ENCODE measurements at places on chromosomes 11 and 22.

GRCh38 chr22:27576815-27577573 is 224.6 kb downstream of the MN1 start:
- DNase-seq = no peak

DNA sequence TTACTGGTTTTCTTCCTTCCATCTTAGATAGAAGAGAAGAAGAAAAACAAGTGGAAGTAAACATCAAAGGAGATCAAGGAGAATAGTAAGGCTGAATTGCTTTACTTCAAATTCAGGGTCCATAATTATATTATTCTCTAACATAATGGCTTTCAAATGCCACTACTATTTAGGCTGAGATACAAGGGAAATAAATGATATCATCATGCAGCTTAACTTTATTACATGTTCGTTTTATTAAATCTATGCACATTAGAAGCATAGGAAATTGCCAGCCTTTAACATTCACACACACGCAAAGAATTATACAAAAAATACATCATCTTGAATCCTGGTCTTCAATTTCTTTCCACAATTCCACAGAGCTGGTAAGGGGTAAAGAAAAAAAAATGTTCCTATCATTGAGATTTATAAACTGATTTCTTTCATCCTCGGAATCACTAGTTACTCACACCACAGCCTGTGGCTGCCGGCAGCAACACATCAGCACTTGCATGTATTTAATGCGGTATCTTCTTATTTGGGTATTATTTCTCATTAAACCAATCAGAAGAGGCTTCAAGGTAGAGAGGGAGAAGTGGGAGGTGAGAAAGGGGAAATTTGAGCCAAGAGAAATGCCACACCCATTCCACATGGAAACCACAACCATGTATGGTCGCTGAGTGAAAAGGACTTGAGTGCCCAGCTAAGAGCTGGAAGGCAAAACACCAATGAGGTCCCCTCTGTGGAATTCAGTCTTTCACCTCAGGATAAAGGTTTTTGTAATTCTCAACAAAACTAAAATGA is 26.3 kb downstream of the SYTL2 start:
- no peak for DNase-seq

DNA sequence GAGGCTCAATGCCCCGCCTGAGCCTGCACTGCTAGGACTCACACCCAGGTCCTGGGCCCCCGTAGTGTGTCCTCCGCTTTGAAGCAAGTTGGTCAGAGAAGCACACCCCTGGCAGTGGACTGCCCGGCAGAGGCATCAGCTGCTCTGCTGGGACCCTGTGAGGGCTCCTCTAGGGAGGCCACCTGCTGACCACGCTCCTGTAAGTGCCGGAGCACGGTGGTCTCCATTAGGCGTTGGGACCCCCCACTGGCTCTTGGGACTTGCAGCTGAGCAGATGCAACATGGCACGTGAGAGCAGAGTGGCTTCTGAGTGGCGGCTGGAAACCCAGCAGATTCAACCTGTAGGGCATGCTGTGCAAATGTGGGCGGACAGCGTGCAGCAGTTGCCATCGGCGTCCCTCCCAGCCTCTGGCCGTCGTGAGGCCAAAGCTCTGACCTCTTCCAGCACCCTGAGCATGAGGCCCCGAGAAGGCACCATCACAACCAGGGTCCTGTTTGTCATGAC is 16.9 kb downstream of the MRGPRG start:
- no peak for DNase-seq

DNA sequence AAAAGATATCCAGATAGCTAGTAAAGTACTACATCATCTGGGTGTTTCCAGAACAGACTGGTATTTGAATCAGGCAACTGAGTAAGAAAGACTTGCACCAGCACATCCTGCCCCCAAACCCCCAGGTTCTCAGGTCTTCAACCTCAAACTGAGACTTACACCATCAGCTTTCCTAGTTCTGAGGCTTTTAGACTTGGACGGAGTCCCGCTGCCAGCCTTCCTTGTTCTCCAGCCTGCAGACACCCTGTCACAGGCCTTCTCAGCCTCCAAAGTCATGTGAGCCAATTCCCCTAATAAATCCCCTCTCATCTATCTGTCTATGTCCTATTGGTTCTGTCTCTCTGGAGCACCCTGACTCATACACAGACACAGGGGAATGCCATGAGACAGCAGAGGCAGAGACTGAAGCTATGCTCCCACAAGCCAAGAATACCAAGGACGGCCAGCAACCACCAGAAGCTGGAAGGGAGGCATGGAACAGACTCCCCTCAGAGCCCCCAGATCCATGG is 10.9 kb downstream of the SMCO4 start:
- no peak for DNase-seq

GRCh38 chr22:19085233-19085718 is 36.9 kb downstream of the DGCR2 start:
- DNase-seq = no peak

GRCh38 chr11:2100361-2101170 is 38.6 kb downstream of the IGF2 start:
- DNase-seq = no peak

DNA sequence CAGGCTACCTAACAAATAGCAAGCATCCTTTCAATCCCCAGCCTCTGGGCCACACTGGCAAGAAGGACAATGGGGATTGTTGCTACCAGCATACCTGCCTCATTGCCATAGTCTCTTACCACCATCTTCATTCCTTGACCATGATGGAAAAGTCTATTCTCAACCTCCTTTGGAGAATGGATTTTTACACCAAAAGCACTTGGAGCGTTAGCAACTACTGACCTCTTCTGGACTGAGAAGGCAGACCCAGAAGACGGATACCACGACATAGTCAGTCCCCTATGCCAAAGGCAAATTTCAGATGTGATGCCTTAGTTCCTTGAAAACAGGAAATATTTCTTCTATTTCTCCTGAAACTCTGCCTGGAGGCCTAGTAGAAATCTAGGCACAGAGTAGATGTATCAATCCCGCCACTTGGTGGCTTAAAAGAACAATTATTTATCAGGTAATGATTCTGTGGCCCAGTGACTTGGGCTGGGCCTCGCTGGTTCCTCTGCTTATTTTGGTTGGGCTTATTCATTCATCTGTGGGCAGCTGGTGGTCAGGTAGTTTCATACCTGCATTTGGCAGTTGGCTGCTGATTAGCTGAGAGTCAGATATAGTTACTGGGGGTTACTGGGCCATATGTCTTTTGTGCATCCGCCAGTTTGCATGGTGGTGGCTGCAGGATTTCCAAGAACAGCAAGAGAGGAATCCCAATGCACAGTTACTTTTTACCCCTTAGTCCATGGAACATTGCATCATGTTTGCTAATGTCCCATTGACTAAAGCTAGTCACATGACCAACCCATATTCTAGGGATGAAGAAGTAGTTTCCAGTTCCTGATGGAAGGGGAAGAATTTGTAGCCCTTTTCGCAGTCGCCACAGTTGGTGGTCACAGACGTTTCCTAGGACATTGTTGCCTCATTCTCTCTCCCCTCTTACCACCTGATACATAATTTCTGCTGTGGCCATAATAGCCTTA is 75.2 kb downstream of the DHCR7 start:
- no peak for DNase-seq

DNA sequence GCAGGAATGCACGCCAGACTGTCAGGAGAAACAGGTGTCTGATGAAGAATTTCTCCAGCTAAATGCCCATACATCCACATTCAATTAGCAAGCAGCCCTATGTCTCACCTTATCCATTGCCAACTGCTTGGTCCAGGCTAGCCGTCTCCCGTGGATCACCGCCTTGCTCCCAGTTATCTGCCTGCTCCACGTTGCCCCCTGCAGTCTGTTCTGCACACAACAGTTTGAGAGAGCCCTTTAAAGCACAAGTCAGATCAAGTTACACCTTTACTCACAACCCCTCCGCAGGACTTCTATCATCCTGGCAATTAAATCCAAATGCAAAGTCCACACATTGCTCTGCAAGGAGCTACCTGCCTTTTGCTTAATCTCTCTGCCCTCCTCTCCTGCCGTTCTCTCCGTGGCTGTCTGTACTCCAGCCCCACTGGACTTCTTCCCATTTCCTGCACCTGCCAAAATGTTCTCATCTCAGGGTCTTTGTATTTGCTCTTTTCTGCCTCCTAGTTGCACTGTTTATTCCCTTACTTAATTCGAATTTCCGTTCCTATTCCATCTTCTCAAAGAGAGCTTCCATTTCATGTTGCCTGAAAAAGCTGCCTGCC is 185.3 kb upstream of the LARGE1 start:
- no peak for DNase-seq

DNA sequence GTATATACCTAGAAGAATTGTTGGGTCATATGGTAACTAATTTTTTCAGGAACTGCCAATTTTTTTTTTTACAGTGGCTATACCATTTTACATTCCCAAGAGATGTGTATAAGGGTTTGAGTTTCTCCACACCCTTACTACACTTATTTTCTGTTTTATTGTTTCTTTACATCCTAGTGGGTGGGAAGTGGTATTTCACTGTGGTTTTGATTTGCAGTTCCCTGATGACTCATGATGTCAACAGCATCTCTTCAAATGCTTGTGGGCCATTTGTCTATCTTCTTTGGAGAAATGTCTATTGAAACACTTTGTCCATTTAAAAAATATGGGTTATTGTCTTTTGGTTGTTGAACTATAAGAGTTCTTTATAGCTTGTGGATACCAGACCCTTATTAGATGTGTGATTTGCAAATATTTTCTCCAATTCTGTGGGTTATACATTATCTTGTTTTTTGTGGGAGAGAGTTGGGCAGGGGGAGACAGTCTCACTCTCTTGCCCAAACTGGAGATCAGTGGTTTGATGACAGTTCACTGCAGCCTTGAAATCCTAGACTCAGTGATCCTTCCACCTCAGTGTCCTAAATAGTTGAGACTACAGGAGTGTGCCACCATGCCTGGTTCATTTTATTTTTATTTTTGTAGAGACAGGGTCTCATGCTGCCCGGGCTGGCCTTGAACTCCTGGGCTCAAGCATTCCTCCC is 30.3 kb upstream of the PISD start:
- no peak for DNase-seq

DNA sequence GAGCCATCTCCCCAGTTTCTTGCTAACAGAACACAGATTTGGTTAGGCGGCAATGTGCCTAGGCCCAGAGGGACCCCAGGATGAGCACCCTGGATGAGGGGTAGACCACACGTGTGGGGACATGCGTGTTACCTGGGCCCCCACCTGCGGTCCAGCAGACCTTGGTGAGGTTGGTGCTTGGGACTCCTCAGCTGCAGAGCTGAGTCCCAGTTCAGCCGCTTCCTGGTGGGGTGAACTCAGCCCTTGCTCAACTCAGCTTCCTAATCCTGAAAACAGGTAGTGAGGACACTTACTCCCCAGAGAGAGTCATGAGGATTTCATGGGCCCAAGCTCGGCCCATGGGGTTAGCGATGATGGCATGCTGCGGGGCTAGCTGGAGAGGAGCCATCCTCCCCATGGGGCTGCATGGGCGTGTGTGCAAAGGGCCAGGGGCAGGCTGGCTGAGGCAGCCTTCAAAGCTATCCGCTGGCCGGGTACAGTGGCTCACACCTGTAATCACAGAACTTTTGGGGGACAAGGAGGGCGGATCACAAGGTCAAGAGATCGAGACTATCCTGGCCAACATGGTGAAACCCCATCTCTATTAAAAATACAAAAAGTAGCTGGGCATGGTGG is 46.9 kb upstream of the SHISAL1 start:
- DNase-seq = no peak

GRCh38 chr11:15893080-15893492 is 463.3 kb downstream of the SOX6 start:
- no peak for DNase-seq

DNA sequence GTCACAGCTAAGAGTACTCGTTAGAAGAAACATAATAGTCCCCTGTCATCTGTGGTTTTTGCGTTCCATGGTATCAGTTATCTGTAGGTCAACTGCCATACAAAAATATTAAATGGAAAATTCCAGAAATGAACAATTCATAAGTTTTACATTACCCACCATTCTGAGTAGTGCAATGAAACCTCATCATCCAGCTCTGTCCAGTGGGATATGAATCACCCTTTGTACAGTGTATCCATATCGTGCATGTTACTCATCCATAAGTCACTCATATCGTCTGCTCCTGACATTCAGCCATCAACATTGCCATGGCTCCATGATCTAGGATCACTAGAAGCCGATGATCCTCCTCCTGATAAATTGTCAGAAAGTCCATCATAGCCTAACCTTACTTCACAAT is 174.9 kb upstream of the C11orf87 start:
- DNase-seq = no peak

- no peak for DNase-seq
These were observed 581.7 kb upstream of the B3GAT1 start for GRCh38 chr11:134993691-134994243.

DNA sequence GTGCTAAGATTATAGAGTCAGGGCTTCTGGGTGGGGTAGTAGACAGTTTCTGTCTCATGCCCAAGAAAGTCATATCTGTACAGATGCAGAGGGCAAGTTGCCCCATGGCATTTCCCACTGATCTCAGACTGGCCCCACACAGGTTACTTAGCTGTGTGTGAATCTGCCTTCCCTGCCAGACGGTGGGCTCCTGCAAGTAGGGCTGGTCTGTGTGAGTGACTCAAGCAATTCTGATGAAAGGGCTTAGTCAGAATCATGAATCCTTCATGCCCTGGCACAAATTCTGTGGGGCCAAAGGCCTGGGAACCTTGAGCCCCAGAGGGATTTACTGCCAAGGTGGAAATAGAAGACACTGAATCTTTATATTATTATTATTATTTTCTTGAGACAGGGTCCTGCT is 30.4 kb downstream of the USH1C start:
- no peak for DNase-seq

- DNase-seq = no peak
These were observed 12.6 kb downstream of the RRAS2 start for GRCh38 chr11:14346303-14346955.

DNA sequence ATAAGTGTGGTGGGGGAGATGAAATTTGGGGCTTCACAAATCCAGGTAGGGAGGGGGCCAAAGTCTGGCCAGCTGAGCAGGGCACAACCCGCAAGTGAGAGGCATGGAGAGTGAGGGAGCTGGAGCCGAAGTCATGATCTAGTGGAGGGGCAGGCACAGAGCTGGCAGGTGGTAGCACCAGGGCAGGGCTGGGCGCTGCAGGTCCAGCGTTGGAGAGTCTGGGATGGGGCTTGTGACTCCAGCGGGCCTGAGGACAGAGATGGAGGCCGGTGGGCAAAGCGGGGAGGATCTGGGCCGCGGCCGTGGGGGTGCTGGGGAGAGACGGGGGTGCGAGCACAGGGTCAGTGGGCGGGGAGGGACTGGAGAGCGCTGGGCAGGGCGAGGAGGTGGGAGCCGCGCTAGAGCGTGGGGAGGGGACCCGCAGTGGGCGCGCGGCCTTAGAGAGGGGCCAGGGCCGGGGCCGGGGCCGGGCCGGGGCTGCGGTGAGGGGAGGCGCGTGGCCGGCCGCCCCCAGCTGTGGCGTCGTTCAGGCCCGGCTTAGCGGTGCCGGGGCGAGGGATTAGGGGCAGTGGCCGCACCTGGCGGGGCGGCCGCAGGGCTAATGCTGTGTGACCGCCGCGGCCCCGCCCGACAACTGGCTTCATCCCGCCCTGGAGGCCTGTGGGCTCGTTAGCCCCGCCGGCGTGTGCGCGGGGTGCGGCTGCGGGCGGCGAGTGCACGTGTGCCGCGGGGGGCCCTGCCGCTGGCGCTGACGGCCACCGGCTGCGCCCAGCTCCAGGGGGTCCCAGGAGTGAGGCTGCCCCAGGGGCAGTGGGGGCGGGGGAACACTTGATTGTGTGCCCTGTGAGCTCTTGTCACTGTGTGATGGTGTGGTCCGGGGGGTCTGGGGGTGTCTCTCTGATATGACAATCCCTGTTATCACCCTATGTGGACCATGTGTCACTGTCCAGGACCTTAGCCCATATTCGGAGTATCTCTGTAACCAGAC is 23.6 kb upstream of the MYOD1 start:
- DNase-seq = no peak
